Cortex of kidney (tissue), 1 donor: ENCODE measurements at places on chromosomes 5 and 9.

- DNase-seq, result no peak
Observed at GRCh38 chr5:67235399-67236110, 39.0 kb upstream of the CD180 start.

- no peak for DNase-seq
Observed at GRCh38 chr9:87309236-87309635, 188.4 kb upstream of the DAPK1 start.

GRCh38 chr5:87437724-87438123 lies 25.0 kb upstream of the CCNH start:
- DNase-seq, result no peak

DNA sequence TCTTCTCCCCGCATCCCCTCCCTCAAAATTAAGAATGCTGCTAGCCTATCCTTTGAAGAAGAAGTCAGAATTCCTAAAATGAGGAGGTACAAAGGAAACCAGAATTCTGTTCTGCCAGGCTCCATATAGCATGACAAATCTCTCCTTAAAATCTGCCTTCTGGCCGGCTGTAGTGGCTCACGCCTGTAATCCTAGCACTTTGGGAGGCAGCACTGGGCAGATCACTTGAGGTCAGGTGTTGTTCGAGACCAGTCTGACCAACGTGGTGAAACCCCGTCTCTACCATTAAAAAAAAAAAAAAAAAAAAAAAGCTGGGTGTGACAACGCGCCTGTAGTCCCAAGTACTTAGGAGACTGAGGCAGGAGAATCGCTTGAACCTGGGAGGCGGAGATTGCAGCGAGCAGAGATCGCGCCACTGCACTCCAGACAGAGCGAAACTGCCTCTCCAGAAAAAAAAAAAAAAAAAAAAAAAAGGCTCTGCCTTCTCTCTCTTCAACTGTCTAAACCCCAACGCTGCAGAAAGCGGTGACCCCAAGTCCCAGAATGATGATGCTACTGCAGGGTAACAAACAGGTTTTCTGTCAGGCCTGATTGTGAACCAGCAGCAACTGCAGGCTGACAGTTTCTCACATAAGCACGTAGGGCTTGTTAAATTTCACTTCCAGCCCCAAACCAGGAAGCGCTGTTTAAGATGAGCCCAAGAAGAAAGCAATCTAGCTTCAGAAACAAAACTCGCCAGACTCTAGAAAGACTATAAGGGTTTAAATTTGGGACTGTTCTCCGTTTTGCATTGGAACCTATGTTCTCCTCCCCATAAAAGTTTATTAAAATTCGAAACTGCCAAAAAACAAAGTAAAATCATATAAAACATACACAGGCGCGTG lies 963 bp upstream of the CAST start:
- DNase-seq, result no peak

DNA sequence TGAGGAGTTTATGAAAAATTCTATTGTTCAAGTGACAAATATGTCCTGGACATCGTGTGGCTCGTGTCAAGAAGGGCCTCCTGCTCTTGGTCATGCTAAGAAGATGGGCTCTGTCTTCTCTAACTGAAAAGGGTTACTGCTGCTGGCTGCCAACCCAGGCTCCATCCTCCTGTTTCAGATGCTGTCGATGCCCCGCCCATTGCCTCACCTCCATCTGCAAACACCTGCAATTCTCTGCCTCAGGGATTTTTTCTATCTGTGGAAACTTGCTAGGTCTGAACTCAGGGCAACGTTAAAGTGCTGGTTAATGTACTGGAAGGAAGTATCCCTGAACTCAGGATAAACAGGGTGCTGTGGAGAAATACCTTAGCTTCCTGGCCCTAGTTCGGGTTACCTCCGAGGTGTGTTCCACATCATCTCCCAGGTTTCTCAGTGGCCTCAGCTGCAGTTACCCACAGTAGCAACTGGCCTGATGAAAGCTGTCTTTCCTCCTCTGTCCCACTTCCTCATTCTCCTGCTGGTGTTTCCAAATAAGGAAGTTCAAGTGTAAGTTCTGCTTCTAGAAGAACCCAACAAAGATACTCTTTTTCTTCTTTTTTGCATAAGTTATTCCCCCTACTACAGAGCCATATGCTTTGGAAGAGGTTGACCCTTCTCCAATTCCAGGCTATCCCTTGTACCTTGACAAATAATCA lies 151.7 kb upstream of the SMIM23 start:
- no peak for DNase-seq

GRCh38 chr5:181149806-181150733 lies 2.7 kb downstream of the OR2V2 start:
- no peak for DNase-seq

- DNase-seq, result no peak
Observed at GRCh38 chr5:107359916-107360234, 310.9 kb downstream of the EFNA5 start.

DNA sequence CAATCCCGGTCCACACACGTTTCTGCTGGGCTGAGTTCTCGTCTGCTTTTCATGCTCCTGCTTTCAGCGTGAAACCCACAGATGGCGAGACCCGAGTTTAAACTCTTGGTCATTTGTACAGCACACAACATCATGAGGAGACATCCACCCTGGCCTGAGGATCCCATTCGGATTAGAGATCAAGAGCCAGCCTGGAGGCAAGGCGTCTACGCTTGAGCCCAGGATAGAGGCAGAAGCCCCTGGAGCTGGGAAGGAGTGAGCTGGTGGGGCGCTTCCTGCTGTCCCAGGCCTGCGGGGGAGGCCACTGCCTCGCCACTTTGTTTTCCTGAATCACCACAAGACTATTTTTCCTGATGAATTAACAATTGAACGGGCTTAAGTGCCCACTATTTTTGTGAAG lies 281.9 kb upstream of the IRX4 start:
- no peak for DNase-seq

GRCh38 chr5:65101632-65102100 lies 332.9 kb downstream of the CWC27 start:
- DNase-seq, result no peak

- no peak for DNase-seq
Observed at GRCh38 chr9:81077572-81077971, 611.8 kb downstream of the TLE1 start.

DNA sequence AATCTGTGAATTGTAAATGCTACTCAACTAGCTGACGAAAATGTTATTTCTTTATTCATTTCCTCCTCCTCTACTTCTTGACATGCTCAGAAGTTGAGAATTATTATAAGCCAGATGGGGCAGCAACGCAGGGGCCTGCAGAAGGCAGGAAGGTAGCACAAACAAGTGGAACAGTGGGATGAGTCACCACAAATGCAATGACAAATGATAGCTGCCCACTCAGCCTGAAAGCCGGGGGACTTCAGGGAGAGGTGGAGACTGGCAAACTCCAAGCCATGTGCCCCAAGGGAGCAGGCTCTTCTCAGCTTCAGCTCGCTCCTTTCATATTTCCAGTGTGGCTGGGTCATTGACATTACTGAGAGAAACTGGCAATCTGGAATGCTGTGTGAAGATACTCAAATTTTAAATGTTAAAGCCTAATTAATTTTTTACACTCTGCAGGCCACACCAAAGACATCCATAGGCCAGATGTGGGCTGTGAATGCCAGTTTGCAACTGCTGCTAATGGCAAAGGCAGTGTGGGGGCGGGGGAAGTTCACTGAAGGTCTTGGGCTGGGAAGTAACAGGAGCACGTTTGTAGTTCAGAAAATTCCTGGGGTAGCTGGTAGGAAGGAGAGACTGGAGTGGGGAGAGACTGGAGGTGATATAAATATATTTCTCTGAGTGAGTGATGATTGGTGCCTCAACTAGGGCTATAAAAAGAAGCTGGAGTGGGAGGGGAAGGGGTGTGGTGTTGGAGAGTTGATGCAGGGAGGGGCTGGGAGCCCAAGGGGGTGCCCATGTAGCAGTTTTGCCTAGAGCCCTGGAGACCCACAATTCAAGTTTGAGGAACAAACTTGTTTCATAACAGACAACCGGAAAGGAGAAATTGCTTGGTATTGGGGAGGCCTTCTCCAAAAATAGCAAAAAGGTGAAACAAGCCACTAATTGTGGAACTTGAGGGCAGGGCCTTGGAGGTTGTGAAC lies 20.8 kb upstream of the ADRB2 start:
- DNase-seq, result no peak

- no peak for DNase-seq
Observed at GRCh38 chr9:137130176-137130755, 8.7 kb upstream of the GRIN1 start.

DNA sequence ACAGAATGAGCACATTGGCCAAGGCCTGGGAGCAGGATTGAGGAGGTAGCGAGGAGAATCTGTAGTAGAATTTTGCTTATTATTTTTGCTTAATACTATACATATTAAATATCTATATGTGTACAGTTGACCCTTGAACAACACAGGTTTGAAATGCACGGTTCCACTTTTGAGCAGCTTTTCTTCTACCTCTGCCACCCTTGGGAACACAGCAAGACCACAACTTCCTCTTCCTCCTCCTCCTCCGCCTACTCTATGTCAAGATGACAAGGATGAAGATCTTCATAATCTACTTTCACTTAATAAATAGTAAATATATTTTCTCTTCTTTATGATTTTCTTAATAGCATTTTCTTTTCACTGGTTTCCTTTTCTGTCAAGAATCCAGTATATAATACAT lies 541.4 kb downstream of the KCTD16 start:
- no peak for DNase-seq

- DNase-seq, result no peak
Observed at GRCh38 chr9:98419260-98419603, 163.8 kb upstream of the TBC1D2 start.

GRCh38 chr5:73701566-73701965 lies 75.6 kb downstream of the ARHGEF28 start:
- DNase-seq, result no peak

DNA sequence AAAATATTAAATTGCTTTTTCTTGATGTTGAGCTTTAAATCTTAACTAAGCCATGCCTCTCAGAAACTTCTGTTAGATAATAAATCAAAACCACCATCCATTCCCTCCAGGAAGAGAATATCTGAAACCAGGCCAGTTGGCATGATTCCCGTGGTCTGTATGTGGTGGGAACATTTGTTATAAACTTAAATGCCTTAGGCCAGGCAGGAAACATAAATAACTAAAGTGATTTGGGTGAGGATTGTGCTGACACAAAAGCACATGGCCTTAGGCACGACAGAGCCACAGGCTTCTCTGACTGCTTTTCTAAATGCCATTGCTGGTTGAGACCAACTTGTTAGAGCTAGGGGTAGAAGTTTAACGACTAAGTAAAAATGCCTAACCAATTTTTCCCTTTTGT lies 255.9 kb downstream of the GABRG2 start:
- DNase-seq, result no peak

DNA sequence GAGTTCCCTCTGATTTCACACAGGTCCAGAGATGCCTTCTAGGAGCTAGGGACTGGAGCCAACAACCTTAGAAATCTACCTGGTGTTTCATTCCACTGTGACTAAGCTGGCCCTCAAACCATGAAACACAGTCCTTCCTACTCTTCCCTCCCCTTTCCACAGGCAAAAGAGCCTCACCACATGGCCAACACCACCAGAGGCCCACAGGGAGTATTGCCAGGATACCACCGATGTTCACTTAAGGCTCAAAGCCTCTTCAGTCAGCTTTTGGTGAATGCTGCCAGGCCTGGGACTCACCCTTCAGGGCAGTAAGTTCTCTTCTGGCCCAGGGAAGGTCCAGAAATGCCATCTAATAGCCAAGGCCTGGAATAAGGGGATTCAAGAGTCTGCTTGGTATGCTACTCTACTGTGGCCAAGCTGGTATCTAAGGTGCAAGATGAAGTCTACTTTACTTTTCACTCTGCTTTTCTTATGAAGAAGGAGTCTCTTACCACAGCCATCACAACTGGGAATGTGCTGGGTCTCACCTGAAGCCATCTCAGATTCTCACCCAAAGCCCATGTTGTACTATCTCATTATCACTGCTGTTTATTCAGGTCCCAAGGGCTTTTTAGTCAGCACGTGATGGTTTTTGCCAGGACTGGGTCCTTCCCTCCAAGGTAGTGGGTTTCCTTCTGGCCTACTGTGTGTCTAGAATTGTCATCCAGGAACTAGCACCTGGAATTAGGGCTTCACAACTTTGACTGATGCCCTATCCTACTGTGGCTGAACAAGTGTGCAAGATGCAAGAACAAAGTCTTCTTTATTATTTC lies 1018.4 kb downstream of the TAF11L14 start:
- no peak for DNase-seq

GRCh38 chr9:110802416-110803035 lies 133.9 kb downstream of the MUSK start:
- DNase-seq, result no peak

DNA sequence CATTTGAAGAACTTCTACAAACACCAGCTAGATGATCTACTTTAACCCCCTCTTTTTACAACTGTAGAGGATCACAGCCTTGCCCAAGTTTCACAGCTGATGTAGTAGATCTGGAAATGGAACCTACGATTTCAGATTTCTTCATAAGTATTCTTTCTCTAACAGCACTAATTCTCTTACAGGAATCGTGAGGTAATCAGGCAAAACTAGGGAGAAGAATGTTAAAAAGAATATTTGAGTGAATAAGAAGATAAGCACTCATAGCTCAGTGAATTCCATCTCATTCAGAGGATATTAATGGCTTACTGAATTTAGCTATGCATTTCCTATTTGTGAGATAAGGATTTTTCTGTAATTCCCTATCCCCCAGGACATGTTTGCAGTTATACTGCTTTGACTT lies 42.1 kb downstream of the NADK2 start:
- no peak for DNase-seq

GRCh38 chr9:13778631-13779030 lies 499.1 kb upstream of the MPDZ start:
- no peak for DNase-seq

DNA sequence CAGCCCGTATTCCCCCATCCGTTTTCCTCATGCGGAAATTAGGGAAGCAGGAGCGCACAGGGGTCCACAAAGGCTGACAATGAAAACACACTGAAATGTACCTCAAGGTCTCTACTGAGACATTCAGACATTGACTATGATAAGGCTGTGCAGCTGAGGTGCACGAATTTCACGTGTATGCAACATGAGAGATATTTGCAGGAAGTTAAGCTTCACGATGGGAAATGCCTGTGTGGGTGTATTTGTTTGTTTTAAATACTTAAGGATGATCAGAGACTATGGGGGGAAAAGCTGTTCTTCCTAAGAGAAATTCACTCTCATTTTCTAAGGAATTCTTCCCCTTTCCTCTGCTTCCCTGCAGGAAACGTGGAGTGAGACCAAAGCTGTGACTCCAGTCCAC lies 2.6 kb upstream of the SPATA31E1 start:
- no peak for DNase-seq

DNA sequence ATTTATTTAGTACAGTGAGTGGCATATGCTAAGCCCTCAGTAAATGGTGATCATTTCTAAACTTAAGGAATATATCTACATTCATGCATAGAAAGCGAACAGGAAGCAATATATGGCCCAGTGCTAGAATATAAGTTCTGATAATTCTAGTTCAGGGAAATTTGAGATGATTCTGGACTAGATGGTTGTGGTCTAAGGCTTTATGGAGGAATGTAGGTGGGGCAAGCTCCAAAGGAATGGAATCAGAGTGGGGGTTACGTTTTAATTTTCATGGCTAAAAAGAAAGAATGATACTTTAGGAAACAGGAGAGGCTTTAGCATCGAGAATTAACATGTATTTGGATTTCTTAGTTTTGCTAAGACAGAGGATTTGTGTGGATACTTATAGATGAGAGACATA lies 56.1 kb downstream of the MTREX start:
- no peak for DNase-seq
